ENCODE measurements at places on chromosomes 5 and 9.
A peak's percentile ranks its signal among the peaks of the same experiment; 100 is the strongest.

GRCh38 chr9:131302244-131303075 is 12.9 kb downstream of the PLPP7 start:
- DNase-seq, result no peak

DNA sequence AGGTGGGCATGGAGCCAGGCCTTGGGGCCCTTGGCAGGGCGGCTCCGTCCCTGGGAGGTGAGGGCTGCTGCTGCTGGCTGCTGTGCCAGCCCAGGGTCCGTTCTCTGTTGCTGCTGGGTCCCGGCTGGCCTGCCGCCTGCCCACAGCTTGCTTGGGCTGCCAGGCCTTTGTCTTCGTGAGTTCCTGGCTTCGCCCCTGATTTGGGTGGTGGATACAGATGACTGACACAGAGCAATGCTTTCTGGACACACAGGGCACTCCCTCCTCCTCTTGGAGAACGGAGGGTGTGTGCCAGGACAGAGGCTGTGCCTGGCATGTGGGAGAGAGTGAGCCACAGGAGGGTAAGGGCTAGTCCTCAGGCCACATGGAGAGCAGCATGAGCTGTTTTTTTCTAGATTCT is 166.1 kb downstream of the MACROH2A1 start:
- no peak for DNase-seq

DNA sequence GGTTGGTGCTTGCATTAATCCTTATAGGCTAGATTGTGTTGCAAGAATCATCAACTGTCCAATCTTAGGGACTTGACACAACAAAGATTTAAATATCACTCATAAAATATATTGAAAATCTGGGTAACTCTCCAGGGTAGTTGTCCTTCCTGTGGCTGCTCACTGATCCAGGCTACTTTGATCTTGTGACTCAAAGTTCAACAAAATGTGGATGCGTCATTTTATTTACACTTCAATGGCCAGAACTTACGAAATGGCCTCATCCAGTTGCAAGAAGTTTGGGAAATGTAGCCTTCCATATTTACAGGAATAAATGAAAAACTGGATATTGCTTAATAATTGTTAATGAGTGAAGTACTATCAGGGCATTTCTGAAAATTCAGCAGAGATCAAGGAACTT is 235.5 kb upstream of the ACTBL2 start:
- no peak for DNase-seq

DNA sequence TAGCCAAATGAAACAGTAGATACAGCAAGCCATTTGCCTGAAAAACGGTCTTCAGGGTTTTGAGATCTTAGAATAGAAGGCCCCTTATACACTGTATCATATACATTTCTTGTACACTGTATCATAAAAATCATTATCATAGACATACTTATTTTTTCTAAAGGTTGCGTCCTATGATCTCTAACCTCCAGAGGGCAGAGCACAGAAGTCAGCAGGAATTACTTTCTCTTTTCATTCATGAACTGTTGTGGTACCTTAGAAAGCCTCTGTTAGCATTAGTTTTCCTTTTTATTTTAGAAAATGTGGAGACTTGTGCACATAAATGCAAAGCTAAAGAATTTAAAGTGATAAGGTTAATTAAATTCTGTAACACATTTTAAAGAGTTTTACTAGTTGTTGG is 115.4 kb downstream of the OXCT1 start:
- DNase-seq, result no peak

- peak; percentile 85 for DNase-seq
Measured at GRCh38 chr5:159504106-159504856, 174.0 kb upstream of the IL12B start.

- DNase-seq, result peak; percentile 65
Measured at GRCh38 chr5:110269478-110270142, 456.9 kb downstream of the TMEM232 start.

Measured in fibroblast of skin of right quadriceps (primary cell).